ENCODE measurements at places on chromosomes 1 and 21. TPM values are rescaled to one million over a fixed set of nuclear protein-coding genes. Genes with fewer than 3 reads are reported as not detected.

PGBD5 gene
- total RNA-seq, result under 0.01 TPM

LINGO4 gene
- not detected for total RNA-seq

CAMK1G gene
- 0.77 TPM for total RNA-seq

OPTC gene
- not detected for total RNA-seq

URB1 gene
- 30.1 TPM for total RNA-seq

VWA5B1 gene
- not detected for total RNA-seq

MRPL55 gene
- 72.9 TPM for total RNA-seq

OR14K1 gene
- not detected for total RNA-seq

ASH1L gene
- total RNA-seq, result 21.7 TPM

RHBDL2 gene
- total RNA-seq, result 1.2 TPM

GOLT1A gene
- not detected for total RNA-seq

IL22RA1 gene
- not detected for total RNA-seq

SYT11 gene
- 59.5 TPM for total RNA-seq

AGMAT gene
- 2.7 TPM for total RNA-seq

MEX3A gene
- 1.2 TPM for total RNA-seq

PLCH2 gene
- under 0.01 TPM for total RNA-seq

CDC14A gene
- 2.7 TPM for total RNA-seq

DTL gene
- 31.8 TPM for total RNA-seq

TEDDM1 gene
- not detected for total RNA-seq

COL6A1 gene
- total RNA-seq, result 1,625 TPM

AIRE gene
- 0.28 TPM for total RNA-seq

DAB1 gene
- not detected for total RNA-seq

CD84 gene
- total RNA-seq, result not detected

KNCN gene
- total RNA-seq, result not detected
